Suprapubic skin (tissue), 4 donors: ENCODE measurements at places on chromosomes 3 and 15. TPM values are rescaled to one million over a fixed set of nuclear protein-coding genes. Genes with fewer than 3 reads are reported as not detected.

DNA sequence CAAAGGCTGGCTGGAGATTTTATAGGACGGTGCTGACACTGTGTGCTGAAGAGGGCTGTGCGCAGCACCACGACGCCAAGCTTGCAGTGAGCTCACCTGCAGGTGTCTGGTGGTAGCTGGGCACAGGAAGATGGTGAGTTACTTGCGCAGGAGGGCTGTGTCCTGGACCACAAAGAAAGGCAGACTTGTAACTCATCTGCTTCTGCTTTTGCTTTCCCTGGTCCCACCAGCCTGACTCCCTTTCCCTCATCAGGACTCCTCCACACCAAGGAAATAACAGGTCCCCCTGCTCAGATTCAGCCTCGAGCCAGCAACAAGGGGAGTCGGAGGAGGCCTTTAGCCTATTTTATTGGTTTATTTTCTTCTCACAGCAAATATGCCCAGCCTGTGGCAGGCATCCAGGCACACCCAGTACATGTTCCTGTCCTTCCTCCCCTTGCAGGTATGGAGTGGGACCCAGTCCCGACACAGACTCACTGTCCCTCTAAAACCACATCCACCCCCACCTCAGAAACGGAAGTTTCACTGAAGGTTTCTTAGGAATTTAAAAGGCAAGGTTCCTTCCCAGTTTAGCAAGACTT lies 35.6 kb upstream of the FLNB start:
- no peak for DNase-seq
- no peak overlapping the region for H3K27ac ChIP-seq
- peaks cover 19% of the 10 kb centered on the region for H3K4me1 ChIP-seq
- H3K4me3 ChIP-seq = no peak overlapping the region
- H3K27me3 ChIP-seq = no peaks in the 10 kb centered on the region

- H3K27me3 ChIP-seq = no peaks in the 10 kb centered on the region
- no peak for DNase-seq
- no peaks in the 10 kb centered on the region for H3K36me3 ChIP-seq
- no peak overlapping the region for H3K27ac ChIP-seq
Measured at GRCh38 chr3:135851201-135852081, 114.1 kb upstream of the PPP2R3A start.

DNA sequence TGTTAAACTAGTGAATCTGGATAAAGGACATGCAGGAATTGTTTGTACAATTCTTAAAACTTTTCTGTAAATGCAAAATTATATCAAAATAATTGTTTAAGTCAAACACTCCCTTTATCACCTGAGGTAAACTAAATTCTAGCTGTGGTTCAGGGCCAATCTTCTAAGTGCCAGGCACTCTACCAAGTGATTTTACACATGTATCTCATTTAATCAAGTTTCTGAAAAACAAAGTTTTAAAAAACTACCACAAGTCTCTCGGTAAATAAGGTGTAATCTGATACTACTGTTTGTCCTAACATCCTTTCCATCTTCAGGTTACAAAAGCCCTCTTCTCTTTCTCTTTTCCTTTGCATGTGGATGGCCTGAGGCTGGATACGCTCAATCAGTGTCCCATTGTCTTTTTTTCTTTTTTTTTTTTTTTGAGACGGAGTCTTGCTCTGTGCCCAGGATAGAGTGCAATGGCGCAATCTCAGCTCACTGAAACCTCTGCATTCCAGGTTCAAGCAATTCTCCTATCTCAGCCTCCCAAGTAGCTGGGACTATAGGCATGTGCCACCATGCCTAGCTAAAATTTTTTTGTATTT lies 19.3 kb downstream of the IFT80 start:
- no peak overlapping the region for H3K27ac ChIP-seq
- H3K27me3 ChIP-seq = no peaks in the 10 kb centered on the region
- H3K4me3 ChIP-seq = no peak overlapping the region
- no peak for DNase-seq
- peaks cover 16% of the 10 kb centered on the region for H3K36me3 ChIP-seq

GRCh38 chr3:83868909-83869567 lies 1089.8 kb upstream of the CADM2 start:
- no peaks in the 10 kb centered on the region for H3K4me1 ChIP-seq
- H3K27ac ChIP-seq = no peak overlapping the region
- H3K27me3 ChIP-seq = no peaks in the 10 kb centered on the region
- H3K36me3 ChIP-seq = no peaks in the 10 kb centered on the region

DNA sequence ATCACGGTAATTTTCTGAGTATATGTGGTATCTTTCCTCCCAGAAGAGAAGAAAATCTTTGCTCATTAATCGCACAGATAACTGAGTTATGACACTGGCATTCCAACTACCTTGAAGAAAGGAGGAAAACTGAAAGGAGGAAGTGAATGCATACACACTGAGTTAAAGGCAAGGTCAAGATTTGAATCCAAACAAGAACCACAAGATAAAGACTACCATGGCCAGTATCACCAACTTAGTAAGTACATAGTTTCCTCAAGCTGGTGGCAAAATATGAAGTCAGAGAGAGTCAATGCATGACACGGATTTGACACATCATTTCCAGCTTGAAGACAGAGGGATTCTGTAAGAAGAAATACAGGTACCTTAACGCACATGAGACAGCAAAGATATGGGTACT lies 287.5 kb downstream of the ULK4 start:
- H3K36me3 ChIP-seq = no peaks in the 10 kb centered on the region
- H3K27me3 ChIP-seq = no peaks in the 10 kb centered on the region
- H3K27ac ChIP-seq = no peak overlapping the region
- H3K4me3 ChIP-seq = no peak overlapping the region
- H3K4me1 ChIP-seq = no peaks in the 10 kb centered on the region
- no peak for DNase-seq

CLSTN2 gene
- 4.3 TPM for total RNA-seq

OR5K3 gene
- total RNA-seq = not detected
